ENCODE measurements at places on chromosomes 3 and 15.
A peak's percentile ranks its signal among the peaks of the same experiment; 100 is the strongest.

- no peak for DNase-seq
Measured at GRCh38 chr3:61182662-61183061, 68.6 kb downstream of the FHIT start.

DNA sequence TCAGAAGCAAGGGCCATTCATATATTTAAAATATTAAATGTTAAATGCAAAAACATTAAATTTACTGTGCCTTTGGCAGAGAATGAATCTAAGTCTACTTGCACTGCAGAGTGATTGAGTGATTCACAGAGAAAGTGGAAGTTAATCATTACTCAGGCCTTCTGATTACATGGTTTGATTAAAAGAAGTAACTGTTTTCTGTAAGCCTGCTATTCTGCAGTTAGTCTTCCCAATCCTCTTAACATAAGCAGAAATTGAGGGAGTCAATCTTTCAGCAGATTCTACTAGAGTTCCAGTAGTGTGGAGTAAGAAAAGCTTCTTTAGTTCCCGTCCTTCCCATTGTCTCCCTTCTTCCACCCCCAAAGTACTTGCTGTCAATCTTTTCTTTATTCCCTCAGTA lies 1.5 kb downstream of the NLGN1 start:
- DNase-seq = no peak

GRCh38 chr3:112740835-112741234 lies 99.9 kb upstream of the CCDC80 start:
- no peak for DNase-seq

DNA sequence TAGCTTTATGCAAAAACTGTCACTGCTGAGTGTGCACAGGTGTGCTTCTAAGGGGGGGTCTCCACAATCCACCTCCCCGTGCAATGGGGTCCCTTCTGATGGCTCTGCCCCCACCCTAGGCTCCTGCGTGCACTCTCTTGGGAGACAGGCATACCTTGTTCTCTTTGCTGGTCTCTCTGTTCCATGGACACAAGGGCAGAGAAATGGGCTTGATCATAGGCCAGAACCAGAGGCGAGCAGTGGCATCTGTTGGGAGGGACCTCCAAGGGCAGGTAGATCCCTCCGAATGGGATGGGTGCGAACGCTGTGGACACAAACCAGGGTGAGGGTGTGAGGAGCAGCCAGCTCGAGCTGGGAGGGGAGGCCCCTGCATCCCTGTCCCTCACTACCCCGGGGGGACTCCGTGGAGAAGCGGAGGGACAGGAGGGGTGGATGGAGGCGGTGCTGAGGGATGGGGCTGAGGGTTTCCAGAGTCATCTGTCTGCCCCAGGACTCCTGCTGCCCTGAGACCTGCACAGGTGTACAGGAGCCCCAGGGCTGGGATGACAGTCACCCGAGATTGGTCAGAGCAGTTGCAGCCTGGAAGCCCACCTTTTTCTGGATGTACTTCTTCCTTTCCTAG lies 175.0 kb downstream of the KLF13 start:
- no peak for DNase-seq

DNA sequence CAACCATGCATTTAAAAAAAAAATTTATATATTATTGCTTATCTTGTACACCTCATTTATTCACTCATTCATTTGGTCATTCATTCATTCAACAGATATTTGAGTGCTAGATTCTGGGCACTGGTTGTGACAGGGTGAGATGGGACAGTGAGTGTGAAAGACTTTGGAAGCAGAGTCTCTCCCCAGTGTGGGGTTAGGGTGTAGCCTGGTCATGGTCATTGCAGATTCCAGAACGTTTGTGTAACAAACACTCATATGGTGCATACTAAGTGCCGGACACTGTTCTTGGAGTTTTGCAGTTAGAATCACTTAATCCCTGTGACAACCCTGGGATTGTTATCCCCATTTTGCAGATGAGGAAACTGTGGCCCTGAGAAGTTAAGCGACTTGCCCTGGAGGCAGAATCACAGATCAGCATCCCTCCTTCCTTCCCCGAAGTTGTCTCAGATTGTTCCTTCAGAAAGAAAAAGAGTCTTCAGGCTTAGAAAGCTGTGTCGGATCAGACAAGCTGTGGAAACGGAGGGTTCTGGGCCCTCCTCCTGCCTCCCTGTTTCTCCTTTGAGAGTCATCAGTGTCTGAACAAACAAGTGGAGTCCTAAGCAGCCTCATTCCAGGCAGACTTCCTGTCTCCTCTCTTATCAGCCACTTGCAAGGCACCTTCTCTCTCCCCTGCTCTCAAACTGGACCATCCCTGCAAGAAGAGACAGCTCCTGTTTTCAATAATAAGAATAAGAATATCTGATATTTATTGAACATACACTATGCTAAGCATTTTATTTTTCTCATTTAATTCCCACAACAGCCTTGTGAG lies 6.3 kb downstream of the LOXL1 start:
- DNase-seq = no peak

DNA sequence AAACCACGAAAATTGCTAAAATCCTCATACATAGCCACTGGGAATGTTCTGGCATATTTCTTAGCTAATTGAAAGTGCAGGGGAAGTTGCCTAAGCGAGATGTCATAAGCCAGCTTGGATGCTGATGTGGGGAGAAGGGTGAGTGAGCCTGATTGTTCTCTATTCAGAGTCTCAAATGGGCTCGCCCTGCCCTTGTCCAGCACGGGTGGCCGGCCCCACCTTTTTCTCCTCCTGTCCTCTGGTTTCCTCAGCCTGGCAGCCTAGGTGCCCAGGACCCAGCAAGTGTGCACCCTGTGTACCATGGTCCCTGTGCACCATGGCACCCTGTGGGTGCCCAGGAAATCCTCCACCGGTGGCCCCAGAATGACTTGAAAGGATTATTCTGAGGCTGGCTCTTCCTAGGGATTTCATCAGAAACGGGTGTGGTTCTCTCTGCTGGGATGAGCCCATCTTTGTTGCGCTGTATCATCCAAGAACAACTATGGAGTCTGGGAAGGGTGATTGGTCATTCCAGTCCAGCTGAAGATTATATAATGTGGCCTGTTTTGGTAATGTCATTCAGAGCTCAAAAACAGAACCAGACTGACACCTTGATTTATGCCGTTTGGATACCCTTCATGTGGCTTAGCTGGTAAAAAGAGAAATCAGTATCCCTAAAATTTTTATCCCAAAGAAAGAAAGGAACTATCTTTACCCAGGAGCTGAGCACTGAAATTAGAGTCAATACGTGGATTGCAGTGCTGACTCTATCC lies 150.8 kb upstream of the BHLHE40 start:
- no peak for DNase-seq

DNA sequence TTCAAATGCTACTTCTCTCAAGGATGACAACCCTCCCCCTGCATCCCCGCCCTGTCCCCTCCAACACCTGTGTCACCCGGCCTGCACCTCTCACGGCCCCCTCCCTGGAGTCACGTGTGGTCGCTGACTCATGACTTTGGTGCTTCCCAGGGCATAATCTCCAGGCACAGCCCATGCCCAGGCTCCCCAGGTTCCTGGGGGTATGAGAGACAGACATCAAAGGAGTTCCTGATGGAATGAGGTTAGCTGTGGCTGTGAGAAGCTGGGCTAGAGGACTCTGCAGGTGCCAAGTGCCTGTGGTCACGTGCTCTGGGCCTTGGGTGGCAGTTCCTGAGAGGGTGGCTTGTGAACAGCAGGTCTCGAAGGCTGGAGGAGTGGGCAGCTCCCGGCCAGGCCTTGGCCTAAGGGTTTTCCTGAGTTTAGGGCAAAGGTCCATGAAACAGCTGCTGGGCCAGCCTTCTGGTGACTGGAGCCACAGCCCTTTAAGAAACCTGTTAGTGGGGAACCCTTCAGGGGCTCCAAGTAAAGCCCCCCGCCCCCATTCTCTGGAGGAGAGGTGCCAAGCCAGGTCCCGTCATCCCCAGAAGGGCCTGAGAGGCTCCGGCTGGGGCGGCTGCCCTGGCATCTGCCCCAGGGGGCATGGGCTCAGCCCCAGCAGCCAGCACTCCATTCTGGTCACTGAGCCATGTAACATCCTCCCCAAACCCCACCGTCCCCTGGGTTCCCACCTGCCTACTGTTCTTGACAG lies 230.0 kb downstream of the XXYLT1 start:
- no peak for DNase-seq

DNA sequence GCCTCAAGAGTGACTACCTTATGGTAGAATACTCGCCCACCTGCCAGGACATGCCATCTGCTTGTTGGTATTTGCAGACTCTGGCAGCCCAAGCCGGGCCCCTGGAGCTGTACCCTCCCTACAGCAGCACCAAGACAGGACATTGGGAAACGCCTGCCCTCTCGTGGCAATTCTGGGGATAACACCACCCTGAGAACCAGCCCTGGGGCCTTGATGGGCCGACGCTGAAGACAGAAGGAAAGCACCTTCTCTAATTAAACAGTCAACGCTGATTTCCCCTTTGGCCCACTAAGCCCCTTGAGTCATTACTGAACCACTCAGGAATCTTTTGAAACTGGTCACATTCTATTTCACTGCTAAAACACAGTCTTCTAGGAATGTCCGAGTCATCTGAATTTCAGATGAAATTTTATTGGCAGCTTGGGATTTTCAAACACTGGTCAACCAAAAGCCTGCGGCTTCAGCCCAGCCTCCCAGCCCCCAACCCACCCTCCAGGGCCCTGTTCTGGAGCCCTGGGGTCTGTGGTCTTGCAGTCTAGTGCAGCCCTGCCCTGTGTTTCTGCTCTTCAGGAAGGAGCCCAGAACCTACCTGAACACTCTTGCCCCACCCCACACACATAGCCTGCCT lies 91.3 kb downstream of the TMEM266 start:
- DNase-seq = peak; percentile 48

- DNase-seq = peak; percentile 44
Measured at GRCh38 chr3:111541911-111542483, at the start of gene CD96. Gene CD96 (plus strand): TSS chr3:111542197. CDS start chr3:111542249, 52 bp downstream.

DNA sequence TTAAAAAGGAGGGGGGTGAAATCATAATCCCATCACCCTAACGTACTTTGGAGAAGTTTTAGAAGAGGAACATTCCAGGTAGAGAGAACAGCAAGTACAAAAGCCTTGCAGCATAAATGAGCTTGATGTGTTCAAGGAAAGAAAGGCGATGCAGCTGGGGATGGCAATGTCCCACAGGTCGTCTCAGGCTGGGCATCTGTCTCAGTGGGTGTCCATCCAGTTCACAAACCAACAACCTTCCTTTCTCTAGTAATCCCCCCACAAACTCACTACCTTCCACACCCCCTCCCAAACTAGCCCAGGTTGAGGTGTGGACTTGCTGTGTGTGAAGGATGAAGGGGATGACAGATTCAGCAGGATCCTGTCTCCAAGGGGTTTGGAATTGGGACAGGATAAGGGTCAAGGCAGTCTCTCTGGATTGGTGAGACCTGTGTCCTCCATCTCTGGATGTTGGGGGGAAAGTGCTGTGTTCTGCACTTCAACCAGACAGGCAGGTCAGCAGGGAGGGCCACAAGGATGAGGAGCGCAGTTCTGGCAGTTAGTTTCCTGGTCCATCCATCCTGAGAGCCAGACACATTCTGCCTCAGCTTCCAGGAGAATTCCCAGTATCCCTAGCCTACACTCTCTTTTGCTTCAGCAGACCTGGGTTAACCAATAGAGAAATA lies 1.7 kb upstream of the ESYT3 start:
- DNase-seq = no peak

DNA sequence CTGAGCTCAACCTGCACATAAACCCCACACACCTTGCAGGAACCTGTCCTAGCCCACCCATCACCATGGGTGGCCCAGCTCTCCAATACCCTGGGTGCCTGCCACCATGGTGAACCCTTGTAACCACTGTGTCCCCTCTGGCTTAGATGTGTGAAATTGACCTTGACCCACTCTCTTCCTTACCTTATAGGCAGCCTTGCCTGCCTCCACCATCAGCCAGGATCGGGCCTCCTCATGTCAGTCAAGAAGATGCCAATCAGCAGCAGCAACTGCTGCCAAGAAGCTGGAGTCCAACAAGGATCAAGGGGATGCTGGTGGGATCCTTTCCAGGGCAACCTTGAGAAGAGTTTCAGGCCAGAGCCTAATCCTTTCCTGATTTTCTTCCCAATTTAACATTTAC lies 8.8 kb upstream of the CYP11A1 start:
- no peak for DNase-seq

DNA sequence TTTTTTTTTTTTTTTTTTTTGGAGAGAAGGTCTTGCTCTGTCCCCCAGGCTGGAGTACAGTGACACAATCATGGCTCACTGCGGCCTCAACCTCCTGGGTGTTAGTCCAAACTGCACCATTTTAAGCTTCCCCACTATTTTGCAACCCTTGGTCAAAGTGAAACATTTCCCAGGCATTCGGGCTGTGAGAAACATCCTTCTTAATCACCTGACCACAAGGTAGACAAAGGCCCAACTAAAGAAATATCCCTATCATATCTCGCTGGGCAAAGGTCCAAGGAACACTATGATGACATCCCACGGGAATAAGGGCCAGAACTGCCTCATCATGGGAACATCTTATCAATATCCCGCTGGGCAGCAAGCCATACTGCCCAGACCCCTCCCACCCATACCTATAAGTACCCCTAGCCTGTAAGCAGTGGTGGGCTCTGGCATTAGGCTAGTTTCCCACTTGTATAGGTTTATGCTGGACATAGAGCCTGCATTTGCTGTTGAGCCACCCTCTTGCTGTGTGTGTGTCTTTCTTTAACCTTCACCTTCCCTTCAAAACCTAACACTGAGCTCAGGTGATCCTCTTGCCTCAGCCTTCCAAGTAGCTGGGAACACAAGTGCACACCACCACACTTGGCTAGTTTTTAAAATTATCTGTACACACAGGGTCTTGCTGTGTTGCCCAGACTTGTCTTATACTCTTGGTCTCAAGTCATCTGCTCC lies 95.2 kb downstream of the SEMA5B start:
- no peak for DNase-seq

DNA sequence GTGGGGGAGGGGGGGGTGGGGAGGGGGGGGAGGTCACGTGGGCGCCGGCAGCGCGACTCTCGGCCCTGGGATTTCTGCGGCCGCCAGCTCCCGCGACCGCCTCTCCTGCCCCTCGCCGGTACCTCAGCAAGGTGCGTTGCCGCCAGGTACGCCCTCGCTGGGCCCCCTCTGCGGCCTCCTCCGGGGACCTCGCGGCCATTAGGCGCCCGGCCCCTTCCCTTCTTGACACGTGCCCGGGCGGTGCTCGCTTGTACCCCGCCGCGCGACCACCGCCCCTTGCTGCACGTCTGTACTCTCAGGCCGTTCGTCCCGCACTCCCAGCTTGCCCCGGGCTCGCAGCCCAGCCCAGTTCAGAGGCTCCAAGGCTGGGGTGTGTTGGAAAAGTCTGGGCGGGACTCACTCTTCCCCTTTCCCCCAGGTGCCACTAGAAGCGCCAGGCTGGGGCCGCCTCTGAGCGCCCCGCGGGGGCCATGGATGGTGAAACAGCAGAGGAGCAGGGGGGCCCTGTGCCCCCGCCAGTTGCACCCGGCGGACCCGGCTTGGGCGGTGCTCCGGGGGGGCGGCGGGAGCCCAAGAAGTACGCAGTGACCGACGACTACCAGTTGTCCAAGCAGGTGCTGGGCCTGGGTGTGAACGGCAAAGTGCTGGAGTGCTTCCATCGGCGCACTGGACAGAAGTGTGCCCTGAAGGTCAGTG lies at the start of gene MAPKAPK3:
Gene MAPKAPK3 (plus strand): TSS at position 56 of the 696 bp plus-strand sequence. CDS start 415 bp downstream, at position 471.
- no peak for DNase-seq

- DNase-seq = no peak
Measured at GRCh38 chr3:9864200-9864927, 15.7 kb downstream of the CIDEC start.
